ENCODE measurements at places on chromosomes 3 and 15.

DNA sequence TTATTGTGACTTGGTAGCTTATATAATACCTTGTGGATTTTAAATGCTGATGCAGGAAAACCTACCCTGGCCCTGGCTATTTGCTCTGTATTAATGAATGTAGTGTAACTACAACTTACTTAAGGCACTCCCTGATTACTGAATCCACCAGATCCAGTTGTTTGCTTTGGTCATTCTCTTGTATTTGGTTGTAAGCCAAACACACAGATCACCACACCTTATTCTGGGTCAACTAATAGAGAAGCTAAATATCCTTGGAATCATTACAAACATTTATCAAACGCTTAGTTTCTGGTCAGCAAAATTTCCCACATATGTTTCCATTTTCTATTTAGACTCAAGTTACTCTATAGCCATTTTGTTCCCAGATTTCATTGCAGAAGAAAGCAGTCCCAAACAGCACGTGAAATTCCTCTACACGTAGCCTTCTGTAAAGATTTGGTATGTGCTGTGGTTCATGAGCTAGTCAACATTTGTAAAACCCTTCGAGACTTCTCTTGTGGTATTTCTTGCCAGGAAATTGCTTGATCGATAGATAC lies 322.6 kb downstream of the MEX3B start:
- no peak for DNase-seq

- DNase-seq: no peak
Measured at GRCh38 chr3:7315037-7315436, 454.1 kb downstream of the GRM7 start.

- no peak for DNase-seq
Measured at GRCh38 chr15:42193383-42193782, 14.7 kb downstream of the VPS39 start.

DNA sequence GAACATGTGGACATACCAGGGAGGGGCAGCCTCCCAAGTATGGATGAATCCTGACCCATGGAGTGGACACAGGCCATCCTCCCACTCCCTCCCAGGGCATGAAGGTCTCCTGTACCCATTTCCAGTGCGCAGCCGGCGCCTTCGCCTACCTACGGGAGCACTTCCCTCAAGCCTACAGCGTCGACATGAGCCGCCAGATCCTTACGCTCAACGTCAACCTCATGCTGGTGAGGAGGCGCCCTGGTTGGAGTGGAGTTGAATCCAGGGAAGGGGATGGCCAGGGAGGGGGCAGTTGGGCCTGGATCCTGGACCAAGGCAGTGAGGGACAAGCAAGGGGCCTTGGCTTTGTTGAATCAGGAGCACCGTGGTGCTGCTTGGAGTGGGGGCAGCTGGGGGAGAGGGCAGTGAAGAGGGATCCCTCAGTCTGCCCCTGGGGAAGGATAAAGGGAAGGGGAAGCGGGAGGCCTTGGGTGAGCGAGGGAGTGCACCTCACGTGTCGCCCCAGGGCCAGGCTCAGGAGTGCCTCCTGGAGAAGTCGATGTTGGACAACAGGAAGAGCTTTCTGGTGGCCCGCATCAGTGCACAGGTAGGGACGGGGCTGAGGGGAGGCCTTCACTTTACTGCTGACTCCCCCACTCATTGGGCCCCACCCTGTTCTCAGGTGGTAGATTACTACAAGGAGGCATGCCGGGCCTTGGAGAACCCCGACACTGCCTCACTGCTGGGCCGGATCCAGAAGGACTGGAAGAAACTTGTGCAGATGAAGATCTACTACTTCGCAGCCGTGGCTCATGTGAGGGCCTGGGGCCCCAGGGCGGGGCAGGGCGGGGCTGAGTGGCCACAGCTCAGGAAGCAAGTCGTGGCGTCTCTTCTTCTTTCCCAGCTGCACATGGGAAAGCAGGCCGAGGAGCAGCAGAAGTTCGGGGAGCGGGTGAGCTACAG lies 25.3 kb downstream of the PTPN23 start:
- no peak for DNase-seq

DNA sequence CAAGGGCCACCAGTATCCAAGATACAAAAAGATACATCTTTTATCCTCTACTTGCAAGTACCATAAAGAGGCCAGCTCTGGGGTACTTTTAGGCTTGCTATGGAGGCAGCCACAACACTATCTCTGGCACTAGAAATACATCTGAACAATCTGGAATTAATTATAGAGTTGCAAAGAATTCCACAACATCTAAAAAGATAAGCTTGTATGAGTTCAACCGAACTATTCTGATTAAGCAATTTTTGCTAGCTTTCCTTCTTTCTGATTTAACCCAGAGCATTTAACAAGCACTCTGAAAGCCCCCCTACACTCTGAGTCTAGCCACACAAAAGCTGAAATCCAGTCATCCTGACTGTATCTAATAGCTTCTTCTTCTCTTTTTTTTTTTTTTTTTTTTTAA lies 95.4 kb downstream of the FRMD5 start:
- DNase-seq: no peak

DNA sequence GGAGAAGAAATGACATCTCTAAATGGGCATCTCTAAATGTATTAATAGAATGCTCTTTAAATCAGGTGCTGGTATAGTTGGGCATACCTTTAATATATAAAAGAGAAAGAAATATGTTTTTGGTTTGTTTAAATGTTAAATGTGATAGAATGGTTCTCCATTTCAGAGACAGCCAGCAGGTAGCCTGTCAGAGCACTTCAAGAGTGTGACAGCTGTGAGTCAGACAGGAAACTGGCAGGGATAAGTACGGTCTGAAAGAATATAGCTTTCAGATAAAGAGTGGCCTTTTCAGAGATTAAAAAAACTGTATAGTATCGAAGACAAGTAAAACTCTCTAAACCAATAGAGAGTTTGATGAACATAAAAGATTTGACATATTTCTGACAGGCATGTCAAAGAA lies 654.1 kb downstream of the IGSF11 start:
- no peak for DNase-seq
